ENCODE measurements at places on chromosomes 13 and 19.

GRCh38 chr13:86846501-86846900 is 824.7 kb upstream of the SLITRK5 start:
- DNase-seq = no peak

DNA sequence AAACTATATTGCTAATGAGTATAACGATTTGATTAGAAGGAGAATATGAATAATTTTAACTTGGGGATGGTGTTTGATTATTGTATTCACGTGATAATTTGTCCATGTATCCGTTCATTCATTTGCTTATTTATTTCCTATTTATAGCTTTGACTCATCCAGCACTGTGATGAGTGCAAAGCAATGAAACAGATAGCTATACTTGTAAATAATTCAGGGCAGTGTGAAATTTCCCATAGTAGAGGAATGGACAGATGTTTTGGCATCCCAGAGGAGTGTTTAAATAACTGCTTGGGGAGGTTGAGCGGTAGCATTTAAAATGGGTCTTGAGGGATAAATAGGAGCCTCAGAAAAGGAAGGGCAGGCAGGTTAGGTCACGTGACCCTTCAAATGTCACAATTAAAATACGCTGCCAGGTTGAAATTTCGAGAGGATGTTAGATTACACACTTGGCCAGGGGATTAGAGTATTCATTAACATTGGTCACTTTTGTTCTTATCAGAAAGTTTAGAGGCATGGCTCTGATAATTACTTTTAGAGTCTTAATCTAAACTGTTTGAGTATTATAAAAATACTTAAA is 14.7 kb downstream of the FGF9 start:
- DNase-seq = no peak

- peak; percentile 33 for DNase-seq
Measured at GRCh38 chr13:74250738-74251190, 116.6 kb upstream of the KLF12 start.

DNA sequence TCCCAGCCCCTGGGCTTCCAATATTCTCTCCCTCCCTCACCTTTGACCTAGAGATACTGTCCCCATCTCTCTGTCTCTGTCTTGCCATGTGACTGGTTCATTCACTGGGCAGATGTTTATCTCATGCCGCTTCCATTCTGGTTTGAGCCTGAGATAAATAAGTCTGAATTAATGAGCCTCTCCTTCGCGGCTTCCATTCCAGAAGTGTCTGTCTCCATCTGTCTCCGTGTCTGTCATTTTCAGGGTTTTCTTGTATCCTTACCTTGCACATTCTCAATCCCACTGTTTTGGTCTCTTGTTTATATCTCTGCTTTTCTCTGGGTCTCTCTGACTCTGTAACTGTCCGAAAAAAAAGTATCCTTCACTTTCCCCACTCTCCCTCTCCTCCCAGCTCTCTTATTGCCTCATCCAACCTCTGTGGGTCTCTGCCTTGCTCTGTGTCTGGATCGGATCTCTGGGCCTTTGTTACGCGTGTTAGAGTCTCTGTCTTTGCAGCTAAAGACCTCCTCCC is 4.3 kb downstream of the SPHK2 start:
- DNase-seq = no peak

DNA sequence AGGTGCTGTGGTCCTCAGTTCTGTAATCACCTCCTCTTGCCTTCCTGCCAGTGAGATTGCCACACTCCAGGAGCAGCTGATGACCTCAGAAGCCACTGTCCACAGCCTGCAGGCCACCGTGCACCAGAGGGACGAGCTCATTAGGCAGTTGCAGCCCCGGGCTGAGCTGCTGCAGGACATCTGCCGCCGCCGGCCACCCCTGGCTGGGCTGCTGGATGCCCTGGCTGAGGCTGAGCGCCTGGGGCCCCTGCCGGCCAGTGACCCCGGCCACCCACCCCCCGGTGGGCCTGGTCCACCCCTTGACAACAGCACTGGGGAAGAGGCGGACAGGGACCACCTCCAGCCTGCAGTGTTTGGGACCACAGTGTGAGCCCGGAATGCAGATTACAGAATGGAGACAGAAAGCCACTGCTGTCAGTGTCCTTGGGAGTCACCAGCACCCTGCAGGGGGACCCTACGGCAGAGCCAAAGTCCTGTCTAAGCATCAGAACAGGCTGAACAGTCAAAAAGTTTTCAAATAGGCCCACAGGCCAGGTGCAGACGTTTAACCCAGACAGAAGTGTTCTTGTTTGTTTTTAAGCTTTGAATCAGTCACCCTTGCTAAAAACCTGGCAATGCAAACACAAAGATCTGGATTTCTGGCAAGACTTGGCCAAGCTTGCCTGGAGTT is 4.2 kb downstream of the VMAC start:
- no peak for DNase-seq

- DNase-seq = peak; percentile 39
Measured at GRCh38 chr13:93476175-93476574, 249.6 kb downstream of the GPC6 start.

GRCh38 chr13:45943120-45943519 is 91.6 kb upstream of the SIAH3 start:
- DNase-seq = no peak
